ENCODE measurements at places on chromosomes 13 and 19.

- H3K4me1 ChIP-seq, result peaks cover 8% of the 10 kb centered on the region
- H3K27me3 ChIP-seq, result no peaks in the 10 kb centered on the region
- no peak for DNase-seq
Measured at GRCh38 chr13:41919031-41919740, 41.7 kb downstream of the VWA8 start.

DNA sequence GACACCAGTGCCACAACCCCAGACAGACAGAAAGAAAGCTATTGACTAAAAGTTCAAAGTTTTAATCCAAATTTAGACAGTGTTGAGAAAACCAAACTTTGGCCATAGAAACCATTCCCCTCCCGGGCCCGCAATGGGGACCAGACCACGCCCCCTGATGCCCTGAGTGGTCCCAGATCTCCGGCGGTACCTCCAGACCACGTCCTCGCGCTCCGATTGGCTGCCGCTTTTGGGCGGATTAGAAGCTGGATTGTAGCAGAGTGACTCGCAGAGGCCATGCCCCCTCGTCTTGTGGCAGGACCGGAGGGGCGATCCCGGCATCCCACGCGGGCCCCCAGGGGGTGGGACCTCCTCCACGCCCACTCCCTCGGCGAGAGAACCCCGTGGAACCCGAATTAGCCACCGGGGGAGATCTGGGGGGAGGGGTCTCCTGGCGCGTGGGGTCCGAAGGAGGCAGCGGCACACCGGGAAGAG lies 797 bp upstream of the HSD17B14 start:
- H3K27me3 ChIP-seq, result no peaks in the 10 kb centered on the region
- no peaks in the 10 kb centered on the region for H3K36me3 ChIP-seq
- peak overlapping the region; percentile 48 for H3K4me3 ChIP-seq

DNA sequence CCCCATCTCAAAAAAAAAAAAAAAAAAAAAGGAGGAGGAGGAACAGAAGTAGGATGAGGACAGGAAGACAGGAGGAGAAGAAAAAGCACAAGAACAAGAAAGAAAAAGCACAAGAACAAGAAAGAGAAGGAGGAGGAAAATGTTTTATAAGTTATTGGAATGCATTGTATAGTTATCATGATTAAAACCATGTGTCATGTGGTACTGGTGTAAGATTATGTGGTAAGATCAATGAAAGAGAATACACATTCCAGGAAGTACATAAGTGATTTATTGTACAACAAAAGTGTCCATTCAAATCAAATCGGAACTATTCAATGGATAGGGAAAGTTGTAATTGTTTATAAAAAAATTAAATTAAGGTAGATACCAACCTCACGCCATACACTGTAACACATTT lies 167.7 kb downstream of the MZT1 start:
- no peaks in the 10 kb centered on the region for H3K36me3 ChIP-seq
- H3K4me1 ChIP-seq, result no peaks in the 10 kb centered on the region
- no peak overlapping the region for H3K27ac ChIP-seq
- no peaks in the 10 kb centered on the region for H3K27me3 ChIP-seq
- no peak overlapping the region for H3K4me3 ChIP-seq
- no peak for DNase-seq

DNA sequence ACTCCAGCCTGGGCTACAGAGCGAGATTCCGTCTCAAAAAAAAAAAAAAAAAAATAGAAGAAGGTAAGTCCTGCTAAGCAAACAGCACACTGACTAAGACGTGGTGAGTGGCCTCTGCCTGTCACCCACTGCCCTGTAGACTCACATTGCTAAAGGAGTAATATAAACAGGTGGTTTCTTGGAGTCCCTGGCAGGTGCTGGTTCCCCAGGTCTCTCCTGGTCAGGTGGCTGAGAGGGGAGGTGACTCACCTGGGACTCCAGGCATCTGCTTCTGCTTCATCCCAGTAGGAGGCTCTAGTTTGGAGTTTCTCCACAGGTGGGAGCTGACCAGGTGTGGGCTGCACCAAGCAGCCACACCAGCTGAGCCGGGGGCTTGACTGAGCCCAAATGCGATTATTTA lies at the start of gene OR10H1:
TSS of gene OR10H1 (minus strand) at position 359 of the 400 bp plus-strand sequence. CDS start 7,627 bp downstream, outside the sequence.
- no peak within 1 kb of the TSS for H3K4me3 ChIP-seq
- peaks cover 5% of the 10 kb centered on the region for H3K27me3 ChIP-seq
- H3K27ac ChIP-seq, result no peak within 1 kb of the TSS
- no peak for DNase-seq
- H3K4me1 ChIP-seq, result no peaks in the 10 kb centered on the region

DNA sequence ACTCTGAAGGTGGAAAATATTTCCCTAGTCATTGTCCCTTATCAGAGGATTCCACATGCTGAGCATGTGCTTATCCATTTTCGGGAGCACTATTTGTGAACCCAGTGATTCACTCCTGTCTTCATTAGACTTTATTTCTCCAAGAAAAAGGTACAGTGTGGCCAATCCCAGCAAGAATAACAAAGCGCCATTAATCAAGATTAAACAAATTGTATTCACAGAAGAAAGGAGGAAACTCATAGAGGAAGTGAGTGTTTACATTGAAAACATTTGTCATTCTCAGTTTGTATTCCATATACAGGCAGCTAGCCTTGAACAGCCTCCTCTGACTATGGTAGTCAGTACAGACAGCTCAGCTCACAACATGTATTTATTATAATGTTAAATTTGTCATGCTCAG lies 1669.9 kb upstream of the SPRY2 start:
- no peak overlapping the region for H3K27ac ChIP-seq
- H3K4me3 ChIP-seq, result no peak overlapping the region
- H3K27me3 ChIP-seq, result no peaks in the 10 kb centered on the region
- H3K36me3 ChIP-seq, result no peaks in the 10 kb centered on the region
- DNase-seq, result no peak

DNA sequence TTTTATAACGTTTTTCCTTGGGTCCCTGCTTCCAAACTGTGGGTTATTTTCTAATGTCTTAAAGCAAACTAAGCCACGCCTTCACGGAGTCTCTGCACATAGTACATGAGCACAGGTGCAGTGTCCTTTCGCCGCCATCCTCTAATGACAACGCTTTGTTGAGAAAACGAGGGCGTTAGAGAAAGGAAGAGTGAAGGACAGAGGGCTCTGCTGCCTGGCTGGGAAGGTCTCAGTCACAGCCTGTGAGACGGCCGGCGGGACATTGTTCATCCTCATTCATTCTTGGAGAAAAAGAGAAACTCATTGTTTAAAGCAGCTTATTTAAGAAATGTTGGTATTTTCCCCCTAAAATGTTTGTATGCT lies 9.5 kb downstream of the IL17D start:
- H3K36me3 ChIP-seq, result no peaks in the 10 kb centered on the region
- peaks cover 2% of the 10 kb centered on the region for H3K4me1 ChIP-seq
- peak overlapping the region; percentile 47 for H3K4me3 ChIP-seq
- no peak for DNase-seq

DNA sequence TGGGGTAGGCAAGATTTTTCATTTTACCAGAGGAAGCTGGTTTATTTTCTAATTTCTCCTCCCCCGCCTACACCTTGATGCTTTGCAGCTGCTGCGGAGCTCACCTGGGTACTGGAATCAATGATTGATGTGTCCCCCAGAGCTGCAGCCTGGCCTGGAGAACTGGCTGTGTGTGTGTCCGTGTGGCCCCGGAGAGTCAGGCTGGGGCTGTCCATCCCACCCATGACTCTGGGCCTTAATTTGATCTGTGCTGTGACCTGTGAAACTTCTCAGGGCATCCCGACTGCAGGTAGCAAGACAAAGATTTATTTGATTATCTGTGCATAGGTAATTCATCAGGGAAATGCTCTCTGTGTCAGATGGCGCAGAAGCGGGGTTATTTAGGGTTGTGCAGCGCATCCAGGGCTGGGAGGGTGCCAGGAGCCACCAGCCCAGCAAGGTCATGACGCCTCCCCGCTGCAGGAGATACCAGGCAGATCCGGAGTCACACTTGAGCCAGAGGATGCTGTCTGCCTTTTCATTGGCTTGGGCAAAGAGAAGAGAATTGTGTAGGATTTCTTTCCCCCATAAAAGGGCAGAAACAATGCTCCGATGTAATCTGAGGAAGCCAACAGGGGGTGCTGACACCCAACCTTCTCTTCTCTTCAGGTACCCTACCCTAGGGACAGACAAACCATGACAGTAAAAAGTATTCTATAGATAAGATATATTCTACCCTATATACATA lies 346.6 kb downstream of the TSHZ3 start:
- no peak for DNase-seq
- H3K27ac ChIP-seq, result no peak overlapping the region
- no peaks in the 10 kb centered on the region for H3K36me3 ChIP-seq
- H3K4me3 ChIP-seq, result no peak overlapping the region
- H3K4me1 ChIP-seq, result no peaks in the 10 kb centered on the region

DNA sequence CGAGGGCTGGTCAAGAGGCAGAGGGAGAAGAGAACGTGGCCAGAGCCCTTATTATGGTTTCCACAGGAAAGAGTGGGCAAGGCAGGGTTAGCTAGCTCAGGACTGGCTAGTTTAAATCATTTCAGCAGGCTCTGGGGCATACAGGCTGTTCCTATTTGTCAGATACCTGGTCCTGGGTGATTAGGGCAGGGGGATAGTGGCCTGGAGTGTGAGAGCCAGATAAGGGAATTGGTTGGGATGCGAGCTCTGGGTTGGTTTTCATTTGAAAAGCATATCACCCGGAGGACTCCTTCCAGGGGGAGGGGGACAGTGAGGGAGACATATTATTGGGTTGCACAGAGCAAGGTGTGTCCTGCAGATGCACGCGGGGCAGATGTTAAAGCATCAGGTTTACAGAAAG lies 75.3 kb upstream of the CLDN10 start:
- H3K4me1 ChIP-seq, result no peaks in the 10 kb centered on the region
- H3K27me3 ChIP-seq, result no peaks in the 10 kb centered on the region
- H3K27ac ChIP-seq, result no peak overlapping the region
- H3K4me3 ChIP-seq, result no peak overlapping the region

DNA sequence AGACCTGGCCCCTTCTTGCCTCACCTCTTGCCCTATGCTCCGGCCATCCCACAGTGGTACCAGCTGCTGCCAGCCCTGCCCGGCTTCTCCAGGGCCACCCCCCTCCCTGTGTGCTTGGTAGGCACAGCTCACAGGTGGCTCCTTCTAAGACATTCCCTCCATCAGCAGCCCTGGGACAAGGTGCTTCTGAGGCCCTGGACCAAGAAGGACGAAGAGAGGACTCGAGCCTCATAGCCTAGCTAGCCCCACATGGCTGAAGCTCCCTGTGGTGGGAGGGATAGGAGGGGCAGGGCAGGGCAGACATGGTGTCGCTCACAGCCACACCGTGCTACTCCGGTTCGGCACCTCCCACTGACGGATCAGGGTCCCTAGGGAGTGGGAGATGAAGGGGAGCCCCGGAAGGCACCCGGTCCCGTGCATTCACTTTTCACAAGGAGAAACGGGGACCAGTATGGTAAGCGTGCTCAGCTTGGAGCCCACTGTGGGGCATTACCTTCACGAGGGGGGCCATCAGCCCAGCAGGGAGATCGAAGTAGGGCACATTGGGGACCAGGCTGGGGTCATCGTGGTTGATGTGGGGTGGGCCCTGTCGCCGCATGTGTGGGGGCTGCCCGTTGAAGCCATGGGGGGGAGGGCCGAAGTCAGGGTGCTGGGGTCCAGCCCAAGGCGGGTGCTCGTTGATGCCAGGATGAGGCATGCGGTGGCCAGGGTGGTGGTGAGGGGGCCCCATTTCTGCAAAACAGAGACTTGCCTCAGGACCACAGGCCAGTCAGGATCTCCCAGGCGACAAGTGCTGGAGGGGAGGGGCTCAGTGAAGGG lies 19.5 kb downstream of the CHERP start:
- no peak overlapping the region for H3K27ac ChIP-seq
- H3K36me3 ChIP-seq, result peaks cover 60% of the 10 kb centered on the region
- no peak for DNase-seq

GRCh38 chr13:79663977-79664636 lies 183.2 kb downstream of the NDFIP2 start:
- no peak for DNase-seq

GRCh38 chr13:79317856-79318255 lies 88.2 kb downstream of the RBM26 start:
- H3K4me1 ChIP-seq, result no peaks in the 10 kb centered on the region
- H3K27ac ChIP-seq, result no peak overlapping the region
- no peak for DNase-seq
- peaks cover 12% of the 10 kb centered on the region for H3K36me3 ChIP-seq
- no peaks in the 10 kb centered on the region for H3K27me3 ChIP-seq

DNA sequence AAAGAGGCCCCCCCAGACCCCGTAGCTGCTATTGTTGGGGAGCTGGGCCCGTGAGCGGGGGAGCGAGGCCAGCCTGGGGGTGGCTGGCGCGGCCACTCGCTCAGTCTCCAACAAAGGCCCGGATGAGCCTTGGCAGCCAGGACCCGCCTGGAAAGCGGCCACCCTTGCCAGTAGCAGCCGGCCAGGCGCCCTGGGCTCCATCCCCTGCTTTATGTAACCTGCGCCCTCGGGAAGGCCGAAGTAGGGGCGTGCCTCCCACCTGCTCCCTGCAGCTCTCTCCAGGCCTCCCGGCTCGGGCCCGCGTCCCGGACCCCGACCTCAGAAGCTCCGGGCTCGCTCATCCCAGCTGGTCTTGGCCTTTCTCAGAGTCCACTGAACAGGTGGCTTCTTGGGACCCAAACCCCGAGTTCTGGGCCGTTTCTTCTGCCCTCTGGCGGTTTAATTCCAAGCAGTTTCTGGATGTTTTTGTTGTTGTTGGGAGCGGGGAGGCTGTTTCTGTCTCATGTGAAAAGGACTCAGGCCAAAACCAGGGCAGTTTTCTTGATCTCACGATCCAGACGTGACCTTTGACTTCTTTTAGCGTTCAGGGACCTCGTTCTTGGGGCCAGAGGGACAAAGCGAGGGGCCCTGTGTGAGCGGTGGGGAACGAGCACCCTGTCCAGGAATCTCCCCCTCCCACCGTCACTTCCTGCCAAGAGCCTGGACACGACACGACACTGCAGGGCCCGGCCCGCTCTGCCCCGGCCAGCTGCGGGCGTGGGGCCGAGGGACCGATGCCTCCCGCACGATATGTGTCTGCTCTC lies 1.2 kb downstream of the CDC34 start:
- H3K4me1 ChIP-seq, result no peaks in the 10 kb centered on the region
- H3K4me3 ChIP-seq, result peak overlapping the region; percentile 61
- peak; percentile 83 for DNase-seq

GRCh38 chr13:42174344-42175162 lies 97.4 kb upstream of the AKAP11 start:
- no peak overlapping the region for H3K4me3 ChIP-seq
- H3K4me1 ChIP-seq, result no peaks in the 10 kb centered on the region
- DNase-seq, result no peak
- peaks cover 4% of the 10 kb centered on the region for H3K36me3 ChIP-seq
- no peaks in the 10 kb centered on the region for H3K27me3 ChIP-seq

GRCh38 chr13:50099473-50099872 lies 84.2 kb downstream of the KCNRG start:
- H3K36me3 ChIP-seq, result no peaks in the 10 kb centered on the region
- DNase-seq, result no peak
- no peak overlapping the region for H3K4me3 ChIP-seq
- no peak overlapping the region for H3K27ac ChIP-seq

DNA sequence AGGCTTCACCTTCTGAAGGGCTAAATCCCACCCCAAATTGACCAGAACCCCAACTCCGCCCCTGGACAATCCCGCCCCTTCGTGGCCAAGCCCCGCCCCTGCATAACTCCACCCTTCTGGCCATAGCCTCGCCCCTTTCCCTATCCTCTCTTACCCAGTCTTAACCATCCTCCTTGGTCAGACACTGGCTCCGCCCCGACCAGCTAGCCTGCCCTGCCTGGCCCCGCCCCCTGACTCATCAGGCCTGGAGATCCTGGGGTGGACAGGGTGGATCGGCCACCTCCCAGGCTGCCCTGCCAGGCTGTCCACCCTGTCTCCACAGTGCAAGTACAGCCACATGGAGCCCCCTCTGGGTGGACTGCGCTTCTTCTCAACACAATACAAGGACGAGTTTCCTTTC lies 8.0 kb upstream of the ZNF358 start:
- H3K4me3 ChIP-seq, result no peak overlapping the region
- no peaks in the 10 kb centered on the region for H3K27me3 ChIP-seq
- no peak for DNase-seq
- no peak overlapping the region for H3K27ac ChIP-seq

All from kidney (tissue), 22 donors.